ENCODE measurements at places on chromosomes 1 and 21.

DNA sequence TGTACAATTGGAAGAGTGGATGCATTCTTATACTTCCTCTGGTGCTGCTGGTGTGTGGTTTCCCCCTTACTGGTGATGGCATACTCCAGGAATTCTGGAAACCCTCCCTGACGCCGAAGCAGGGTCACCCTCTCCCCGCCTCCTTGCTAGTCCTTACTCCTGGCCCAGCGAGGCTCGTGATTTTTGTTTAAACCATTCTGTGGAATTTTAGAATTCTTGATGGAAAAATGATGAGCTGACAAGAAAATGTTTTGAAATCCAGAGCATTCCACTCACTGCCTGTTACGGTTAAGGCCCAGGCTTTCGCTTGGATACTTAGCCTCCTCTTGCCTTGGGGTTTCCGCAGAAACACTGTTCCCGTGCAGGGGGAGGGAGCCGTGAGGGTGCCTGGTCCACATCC lies 41.1 kb downstream of the IL6R start:
- DNase-seq, result no peak

GRCh38 chr1:201254625-201255478 lies 28.5 kb upstream of the PKP1 start:
- peak; percentile 40 for DNase-seq

GRCh38 chr1:145906954-145907753 lies 2.7 kb downstream of the ITGA10 start:
- DNase-seq, result no peak

DNA sequence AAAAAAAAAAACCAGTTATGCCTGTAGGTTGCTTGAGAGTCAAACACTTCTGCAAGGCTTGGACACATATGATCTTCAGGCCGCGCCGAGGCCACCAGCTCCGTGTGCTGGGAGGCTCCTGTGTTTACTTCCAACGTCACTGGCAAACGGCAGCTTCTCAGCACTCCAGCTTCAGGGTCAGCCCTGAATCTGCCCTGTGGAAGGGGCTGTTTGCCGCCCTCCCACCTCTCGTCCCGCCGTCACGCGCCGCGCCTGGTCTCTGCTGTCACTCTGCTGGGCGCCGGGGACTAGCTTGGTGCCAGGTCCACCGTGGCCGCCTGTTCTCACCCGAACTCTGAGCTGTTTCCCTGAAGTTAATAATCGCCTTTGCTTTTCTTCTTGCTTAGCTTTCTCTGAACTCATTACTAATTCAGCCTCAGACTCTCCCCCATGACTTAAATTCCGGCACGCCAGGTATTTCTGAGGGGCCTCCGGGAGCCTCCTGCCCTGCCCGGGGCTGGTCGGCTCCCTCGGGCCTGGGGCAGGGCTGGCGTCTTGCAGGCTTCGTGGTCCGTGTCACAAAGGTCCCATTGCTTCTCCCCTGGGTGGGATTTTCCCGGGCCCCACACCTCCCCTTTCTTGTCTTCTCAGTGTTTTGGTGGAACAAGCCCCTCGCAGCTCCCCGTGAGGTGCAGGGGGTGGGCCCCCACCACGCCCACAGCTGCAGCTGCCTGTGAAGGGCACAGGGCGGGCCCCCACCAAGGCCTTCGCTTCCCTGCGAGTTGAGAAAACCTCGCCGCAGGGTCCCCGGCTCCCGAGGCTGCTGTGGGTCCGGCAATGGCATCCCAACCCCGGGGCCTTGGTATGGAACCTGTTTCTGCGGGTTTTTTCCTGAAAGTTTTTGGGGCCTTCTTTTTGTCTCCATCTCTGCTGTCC lies 14.6 kb upstream of the C1orf159 start:
- no peak for DNase-seq

DNA sequence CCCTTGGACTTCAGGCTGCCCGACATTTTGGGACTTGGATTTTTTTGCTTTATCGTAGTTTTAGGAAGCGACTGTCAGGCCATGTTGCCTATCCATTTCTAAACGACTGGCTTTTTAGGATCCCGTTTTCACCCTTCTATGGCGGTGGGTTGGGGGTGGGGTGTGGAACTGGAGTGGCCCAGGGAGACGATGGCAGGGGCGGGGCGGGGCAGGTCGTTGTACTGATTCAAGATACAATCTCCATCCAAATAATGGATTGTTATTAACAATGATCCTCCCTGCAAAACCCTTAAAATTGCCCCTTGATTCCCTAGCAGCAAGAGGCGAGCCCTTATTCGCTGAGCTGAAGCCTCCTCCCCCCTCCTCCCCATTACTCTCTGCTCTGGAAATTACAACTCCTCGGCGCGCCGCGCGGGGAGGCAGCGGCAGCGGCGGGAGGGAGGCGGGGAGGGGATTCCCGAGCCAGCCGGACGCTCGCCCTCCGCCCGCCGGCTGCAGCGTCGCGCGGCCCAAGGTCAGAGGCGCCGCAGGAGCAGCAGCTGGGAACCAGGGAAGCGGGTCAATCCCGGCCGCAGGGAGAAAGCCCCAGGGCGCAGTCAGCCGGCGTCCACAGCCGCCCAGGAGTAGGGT lies at the start of gene TRIM67:
TSS of gene TRIM67 (plus strand) at position 392 of the 630 bp plus-strand sequence. CDS start 912 bp downstream, outside the sequence.
- DNase-seq, result no peak

DNA sequence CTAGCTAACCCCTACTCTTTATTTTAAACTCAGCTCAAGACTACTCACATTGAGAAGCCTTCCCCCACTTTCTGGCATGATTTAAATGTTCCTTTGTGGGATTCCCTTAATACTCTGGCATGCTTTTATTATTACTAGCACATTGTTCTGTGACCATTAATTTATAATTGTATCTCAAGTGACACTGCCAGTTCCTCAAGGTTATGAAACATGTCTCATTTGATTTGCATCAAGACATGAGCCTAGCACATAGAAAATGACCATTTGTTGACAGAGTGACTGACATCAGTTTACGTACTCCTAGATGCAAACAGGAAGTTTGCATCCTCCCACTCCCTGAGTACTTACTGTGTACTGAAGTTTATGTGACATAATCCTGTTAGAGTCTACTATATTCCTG lies 15.2 kb downstream of the RGS4 start:
- no peak for DNase-seq

- DNase-seq, result no peak
Observed at GRCh38 chr1:232687304-232687703, 57.4 kb upstream of the SIPA1L2 start.

DNA sequence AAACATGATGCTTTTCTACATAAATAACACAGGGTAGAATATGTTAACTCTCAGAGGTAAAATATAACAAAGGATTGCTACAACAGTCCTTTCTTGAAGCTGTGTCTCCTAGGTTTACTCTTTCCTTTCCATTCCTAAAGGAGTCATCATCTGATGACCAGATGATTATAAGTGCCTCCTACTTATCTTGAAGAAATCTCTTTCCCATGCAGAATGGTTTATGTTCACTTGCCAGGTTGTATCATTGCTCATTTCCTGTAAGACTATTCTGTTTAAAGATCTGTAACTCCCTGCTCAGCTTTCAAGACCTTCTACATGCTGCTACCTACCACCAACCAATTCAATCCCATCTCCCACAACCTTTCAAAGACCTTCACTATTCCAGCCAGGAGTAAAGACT lies 51.5 kb upstream of the PTCH2 start:
- no peak for DNase-seq

GRCh38 chr1:17276568-17276967 lies 27.7 kb downstream of the PADI3 start:
- DNase-seq, result no peak

All from CD4-positive, alpha-beta T cell treated with Interleukin-4 for 4 hours (primary cell).